ENCODE measurements at places on chromosomes 12 and 14.

DNA sequence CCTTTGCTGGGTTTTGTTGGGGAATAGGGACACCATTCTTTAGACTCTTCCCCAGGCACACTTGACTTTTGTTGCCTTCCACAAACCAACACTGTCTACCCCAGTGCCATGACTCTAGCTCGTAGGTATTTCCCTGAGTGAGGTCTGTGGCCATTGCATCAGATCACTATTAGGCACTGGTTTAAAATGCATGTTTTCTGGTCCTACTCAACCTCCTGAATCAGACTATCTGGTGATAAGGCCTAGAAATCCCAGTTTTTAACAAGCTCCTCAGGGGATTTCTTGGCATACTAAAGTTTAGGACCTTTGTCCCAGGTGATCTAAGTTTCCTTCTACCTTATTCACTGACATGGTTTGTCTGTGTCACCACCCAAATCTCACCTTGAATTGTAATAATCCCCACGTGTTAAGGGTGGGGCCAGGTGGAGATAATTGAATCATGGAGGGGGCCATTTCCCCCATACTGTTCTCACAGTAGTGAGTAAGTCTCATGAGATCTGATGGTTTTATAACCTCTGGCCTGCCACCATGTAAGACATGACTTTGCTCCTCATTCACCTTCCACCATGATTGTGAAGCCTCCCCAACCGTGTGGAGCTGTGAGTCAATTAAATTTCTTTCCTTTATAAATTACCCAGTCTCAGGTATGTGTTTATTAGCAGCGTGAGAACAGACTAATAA lies 87.8 kb upstream of the PSMC1 start:
- DNase-seq = no peak

DNA sequence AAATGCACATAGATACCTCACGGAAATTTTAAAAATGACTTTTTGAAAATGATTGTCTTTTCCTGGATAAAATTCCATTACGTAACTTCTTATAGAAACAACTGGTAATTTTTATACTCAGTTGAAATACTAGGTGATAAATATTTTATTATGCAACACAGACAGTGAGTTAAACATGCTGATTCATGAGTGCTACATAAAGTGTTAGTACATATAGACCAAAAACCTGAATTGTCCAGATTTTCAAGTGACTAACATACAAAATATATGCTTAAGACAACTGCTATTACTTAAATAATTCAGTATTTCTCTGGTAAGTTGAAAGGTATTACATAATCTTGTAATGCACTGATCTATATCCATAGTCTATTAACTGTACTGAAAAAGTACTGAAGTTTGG lies 11.9 kb downstream of the PTPRO start:
- DNase-seq = no peak

GRCh38 chr12:96338852-96339471 lies 61.3 kb downstream of the CDK17 start:
- DNase-seq = no peak

DNA sequence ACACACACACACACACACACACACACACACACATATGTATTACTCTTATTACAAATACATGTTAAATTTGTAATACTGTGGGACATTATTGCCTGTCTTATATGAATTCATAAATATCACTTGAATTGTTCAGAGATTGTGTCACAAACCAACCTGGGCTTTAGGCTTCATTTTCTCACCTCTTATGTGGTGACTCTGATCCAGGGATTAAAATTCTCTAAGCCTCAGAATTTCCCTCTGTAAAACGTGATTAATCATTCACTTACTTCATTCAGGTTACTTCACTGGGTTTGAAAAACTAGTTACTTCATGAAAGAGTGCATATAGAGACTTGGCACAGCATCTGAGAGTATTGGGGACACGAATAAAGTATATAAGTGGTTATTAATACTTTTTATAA lies 240.3 kb upstream of the PDZRN4 start:
- no peak for DNase-seq

DNA sequence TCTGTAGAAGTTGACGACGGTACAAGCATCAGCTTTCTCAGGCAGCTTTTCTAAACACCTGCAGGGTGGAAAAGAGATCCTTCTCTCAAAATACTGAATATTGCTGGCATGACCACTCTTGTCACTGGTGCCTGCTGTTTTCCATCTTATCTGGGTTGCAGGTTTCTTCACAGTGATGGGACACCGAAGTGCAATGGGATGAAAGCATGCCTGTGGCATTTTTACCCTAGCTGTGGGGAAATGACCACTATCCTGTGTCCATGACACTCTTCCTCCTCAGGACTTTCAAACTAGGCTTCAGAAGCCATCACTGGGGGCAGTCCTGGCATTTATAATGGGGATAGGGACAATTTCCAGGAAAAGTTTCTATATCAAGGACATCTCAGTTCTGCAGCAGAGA lies 98.5 kb downstream of the ETV6 start:
- no peak for DNase-seq

GRCh38 chr12:117033382-117034221 lies 65.6 kb downstream of the TESC start:
- DNase-seq = peak; percentile 30

GRCh38 chr14:89325299-89325883 lies 91.6 kb downstream of the FOXN3 start:
- DNase-seq = no peak

DNA sequence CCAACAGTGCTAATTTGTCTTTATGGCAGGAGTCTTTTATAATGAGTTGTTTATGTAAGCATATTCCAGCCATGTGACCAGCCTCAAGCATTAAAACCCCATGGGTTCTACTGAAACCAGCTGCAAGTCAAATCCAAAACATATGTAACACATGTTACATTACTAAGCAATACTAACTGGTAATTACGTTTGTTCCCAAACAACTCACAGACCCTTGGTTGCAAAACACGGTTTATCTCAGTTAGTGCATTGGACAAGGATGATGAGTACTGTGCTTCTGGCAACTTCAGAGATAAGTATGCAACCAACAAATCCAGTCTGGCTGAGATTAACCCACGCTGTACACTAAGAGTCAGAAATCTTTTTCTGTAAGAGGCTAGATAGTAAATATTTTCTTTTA lies 110.1 kb upstream of the FAR2 start:
- no peak for DNase-seq

GRCh38 chr12:47731723-47732122 lies 6.4 kb upstream of the ENDOU start:
- no peak for DNase-seq

GRCh38 chr12:11719678-11720099 lies 70.2 kb downstream of the ETV6 start:
- DNase-seq = no peak

DNA sequence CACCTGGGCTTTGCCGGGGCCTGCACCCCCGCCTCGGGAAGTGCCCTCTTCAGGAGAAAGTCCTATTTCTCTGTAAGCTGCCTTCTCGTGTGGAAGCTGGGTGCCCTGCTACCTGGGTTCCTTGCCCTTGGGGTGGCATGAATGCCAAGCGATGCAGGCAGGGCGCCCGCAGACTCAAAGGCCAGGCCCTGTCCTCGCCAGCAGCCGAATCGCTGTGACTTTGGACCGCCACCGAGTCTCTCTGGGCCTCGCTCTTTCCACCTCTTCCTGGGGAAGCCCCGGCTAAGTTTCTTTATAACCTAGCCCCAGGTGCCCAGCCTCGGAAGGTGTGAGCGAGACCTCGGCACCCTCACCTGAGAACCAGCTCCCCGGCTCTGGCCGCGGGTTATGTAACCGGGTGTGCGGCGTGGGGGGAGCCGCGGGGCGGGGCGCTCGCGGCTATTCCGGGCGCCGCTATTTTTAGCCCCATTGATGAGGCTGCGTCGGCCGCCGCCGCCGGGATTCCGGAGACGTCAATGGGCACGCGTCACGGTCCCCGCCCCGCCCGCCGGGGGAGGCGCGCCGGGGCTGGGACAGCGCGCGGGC lies 14.6 kb upstream of the NR4A1 start:
- DNase-seq = peak; percentile 30

DNA sequence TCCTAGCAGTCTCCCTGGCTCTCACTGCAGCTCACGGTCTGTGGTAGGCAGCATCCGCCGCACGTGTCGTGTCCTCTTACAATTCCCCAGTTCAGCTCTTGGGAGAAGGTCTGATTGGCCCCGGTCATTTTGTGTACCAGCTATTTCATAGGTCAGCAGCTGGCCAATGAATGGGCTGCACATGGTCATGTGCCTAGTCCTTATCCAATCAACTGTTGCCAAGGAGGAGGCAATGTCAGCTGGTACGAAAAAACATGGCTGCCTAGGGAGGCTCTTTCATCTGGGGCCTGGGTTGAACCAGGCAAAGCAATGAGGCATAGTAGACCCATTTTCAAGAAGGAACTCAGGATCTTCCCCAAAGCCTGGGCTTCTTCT lies 46.1 kb downstream of the RNFT2 start:
- DNase-seq = peak; percentile 8

DNA sequence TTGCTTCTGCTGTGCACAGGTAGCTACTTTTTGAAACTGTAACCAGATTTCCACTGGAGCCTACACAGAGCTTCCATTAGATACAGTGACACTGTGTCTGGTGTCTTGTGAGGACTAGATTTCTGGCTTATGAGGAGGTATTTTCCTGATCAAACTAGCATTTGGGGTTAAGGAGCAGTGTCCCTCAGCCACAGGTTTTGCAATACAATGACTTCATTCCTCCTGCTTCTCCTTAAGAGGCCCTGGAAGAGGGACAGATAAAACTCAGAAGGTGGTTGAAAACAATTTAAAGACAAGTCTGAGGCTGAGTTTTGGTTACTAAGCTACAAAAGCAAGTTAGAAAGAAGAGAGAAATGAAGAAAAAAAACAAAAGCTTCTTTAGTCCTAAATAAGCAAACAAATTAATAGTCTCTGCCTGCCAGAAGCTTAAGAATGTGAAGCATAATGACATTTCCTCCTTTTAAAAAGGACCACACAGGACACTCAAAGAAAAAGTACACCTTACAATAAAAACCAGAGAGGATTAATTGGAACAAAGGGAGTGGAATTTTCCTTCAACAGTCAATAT lies 53.0 kb downstream of the PKP2 start:
- DNase-seq = no peak
